ENCODE measurements at places on chromosomes 13 and 19.
A peak's percentile ranks its signal among the peaks of the same experiment; 100 is the strongest.

GRCh38 chr19:4609878-4610511 is 29.3 kb upstream of the TNFAIP8L1 start:
- DNase-seq = no peak

DNA sequence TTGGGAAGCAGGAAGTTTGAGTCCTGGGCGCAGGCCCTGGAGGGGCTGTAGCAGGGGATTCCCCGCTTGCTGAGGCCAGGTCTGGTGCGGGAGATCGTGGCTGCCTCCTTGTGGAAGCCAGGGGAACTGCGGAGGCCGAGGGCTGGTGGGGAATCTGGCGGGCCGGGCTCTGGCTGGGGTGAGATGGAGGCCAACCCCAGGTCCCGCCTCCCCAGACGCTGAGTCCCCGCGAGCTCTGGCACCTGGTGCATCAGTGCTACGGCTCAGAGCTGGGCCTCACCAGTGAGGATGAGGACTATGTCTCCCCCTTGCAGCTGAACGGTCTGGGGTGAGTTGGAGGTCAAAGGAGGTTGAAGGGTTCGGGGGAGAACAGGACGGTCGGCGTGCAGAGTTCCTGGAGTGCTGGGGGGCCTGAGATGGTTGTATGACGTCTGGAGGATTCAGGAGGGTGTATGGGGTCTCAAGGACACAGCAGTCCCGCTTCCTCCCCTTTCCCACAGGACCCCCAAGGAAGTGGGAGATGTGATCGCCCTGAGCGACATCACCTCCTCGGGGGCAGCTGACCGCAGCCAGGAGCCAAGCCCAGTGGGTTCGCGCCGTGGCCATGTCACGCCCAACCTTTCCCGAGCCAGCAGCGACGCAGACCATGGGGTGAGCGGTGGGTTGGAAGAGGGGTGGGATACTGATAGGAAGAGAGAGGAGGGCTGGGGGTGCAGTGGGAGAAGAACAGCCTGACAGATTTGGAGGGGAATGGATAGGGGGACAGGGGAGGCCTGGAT is 13.1 kb downstream of the GRAMD1A start:
- peak; percentile 65 for DNase-seq

DNA sequence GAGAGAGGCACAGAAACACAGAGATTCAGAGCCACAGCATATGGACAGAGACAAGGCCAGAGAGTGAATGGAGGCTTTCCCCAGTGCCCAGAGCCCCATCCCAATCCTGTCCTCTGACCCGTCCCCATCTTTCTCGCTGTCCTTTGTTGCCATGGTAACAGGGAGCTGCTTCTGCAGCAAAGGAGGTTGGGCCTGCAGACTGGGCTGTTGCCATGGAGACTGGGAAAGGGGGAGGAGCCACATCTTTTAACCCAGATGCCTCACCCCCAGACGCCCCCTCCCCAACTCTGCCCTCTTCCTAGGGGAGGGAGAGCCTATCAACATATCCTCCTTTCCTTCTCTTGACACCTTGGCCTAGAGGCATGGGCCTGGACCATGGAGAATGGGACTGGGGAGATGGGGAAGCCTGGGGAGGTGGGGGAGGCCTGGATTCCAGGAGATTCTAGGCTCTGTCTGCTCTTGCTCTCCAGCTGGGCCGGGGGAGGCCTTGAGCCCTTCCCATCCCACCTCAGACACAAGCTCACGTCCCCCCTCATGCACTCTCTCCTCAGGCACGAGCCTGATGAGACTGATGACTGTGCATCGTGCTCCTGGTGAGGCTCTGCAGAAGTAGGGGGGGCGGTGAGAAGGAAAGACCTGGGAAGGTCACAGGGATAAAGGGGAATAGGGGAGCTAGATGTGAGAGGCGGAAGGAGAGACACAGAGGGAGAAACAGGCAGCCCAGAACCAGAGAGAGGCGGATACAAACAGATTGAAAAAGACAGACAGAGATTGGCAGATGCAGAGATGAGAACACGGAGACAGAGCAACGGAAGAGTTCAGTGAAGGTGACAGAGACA is 2.1 kb upstream of the ATP1A3 start:
- DNase-seq = peak; percentile 67

- DNase-seq = no peak
Observed at GRCh38 chr19:1987197-1988187, 28.0 kb downstream of the BTBD2 start.

DNA sequence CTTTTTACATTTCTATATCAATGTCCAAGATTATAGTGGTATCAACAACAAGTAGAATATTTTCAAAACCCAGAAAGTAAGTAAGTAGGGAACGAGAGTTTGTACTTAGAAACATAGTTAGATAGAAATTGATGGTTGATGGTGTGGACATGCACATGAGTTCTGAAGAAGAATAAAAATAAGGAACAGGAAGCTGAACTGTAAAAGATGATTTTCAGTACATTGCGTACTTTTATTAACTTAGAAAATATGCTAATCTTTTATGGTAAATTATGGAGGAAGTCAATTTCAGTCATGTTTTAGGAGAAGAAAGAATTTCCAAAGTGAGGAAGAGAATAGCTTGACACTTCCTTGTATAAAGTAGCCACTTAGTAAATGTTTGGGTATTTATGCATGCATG is 12.3 kb upstream of the GPR18 start:
- no peak for DNase-seq

GRCh38 chr13:42699912-42700311 is 81.5 kb upstream of the FAM216B start:
- DNase-seq = no peak

- no peak for DNase-seq
Observed at GRCh38 chr13:42137856-42138537, 89.5 kb downstream of the DGKH start.

- no peak for DNase-seq
Observed at GRCh38 chr19:11166281-11167142, 10.9 kb upstream of the SPC24 start.

DNA sequence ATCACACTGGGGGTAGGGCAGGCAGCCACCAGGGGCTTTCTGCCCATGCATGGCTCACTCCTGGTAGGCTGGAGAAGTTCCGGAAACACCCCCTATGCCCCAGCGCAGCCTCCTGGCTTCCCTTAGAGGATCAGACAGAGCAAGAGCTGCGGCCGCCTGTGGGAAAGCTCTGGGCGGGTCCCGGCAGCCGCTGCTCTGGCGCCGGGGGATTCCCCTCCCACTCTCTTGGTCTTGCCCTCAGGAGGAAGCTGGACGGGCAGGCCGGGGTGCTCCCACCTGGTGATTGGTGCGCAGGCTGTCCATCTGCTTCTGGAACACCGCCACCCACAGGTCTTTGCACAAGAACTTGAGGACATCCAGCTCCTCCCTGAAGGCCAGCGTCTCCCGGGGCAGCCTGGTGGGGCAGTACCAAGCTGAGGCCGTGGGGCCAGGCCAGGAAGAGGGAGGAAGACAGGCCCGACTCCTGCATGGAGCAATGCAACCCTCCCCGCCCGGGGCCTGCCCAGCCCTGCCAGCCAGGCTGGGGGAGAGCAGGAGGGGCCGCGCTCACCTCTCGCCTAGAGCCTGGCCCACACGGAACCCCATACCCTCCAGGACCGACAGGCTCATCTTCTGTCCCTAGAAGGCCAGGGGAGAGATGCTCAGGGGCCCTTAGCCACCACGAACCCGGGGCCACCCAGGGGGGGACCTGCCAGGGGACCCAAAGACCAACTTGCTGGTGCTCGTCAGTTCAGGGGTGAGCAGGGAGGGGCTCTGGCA is 4.0 kb upstream of the NKPD1 start:
- no peak for DNase-seq

DNA sequence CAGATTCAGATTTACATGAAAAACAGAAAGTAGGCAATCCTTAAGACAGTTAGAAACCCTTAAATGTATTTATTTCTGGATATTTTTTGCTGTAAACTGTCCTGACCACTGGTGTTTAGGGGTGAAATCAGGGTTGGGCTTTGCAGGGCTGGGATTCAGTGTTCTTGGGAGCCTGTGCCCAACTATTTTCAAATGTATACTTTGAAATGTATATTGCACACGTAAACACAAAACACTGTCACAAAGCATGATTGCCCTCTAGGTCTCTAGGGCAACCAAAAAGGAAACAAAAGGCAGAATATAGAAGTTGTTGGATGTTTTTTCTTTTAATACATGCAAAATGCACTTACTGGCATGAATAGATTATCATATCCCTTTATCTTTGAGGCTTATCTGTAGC is 1185.4 kb downstream of the DIAPH3 start:
- no peak for DNase-seq

DNA sequence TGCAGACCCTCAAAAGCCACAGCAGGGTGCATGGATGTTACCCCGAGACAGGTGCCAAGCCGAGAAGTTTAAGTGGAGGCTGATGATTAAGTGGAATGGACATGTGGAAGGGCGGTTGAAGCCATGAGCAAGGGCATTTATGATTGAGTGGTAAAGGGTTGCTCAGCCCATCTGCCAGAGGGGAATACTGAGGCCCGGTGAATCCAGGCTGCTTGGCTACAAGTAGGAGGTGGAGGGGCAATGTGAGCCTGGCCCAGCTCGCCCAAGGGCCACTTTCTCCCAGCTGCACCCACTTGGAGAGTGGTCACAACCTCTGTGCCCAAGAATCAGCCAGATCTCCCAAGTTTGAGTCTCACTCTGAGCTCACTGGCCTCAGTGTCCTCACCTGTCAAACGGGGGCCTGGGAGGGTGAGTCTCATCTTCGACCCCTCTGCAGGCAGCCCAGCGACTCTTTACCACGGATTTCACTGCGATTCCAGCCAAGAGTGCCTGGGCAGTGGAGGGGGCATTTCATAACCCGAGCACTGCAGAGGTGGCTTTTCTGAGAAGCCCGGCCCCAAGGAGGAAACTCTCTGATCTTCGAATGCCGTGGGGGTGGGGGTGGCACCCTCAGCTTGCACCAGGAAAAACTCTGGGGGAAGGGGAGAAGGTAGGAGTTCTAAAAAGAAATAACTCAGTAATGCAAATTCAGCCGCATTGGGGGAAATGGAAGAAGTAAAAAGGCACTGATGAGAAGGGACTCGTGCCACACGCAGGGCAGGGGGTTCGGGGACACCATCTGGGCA is 62.9 kb upstream of the KLF2 start:
- no peak for DNase-seq

DNA sequence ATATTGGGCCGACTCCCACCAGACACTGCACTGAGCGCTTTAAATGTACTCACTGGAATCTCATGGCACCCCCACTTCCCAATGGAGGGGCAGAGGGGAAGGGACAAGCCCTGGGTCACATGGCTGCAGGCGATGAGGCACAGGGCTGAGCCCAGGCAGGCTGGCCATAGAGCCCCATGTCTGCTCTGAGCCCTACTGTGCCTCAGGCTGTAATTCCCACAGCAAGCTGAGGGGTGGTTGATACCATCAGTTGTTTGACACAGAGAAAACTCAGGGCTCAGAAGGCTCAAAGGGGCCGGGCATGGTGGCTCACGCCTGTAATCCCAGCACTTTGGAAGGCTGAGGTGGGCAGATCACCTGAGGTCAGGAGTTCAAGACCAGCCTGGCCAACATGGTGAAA is 25.1 kb downstream of the RFX1 start:
- no peak for DNase-seq

GRCh38 chr19:23305555-23305954 is 55.4 kb upstream of the ZNF724 start:
- DNase-seq = no peak

GRCh38 chr13:25579221-25579620 is 207.4 kb downstream of the ATP8A2 start:
- no peak for DNase-seq

GRCh38 chr13:112065867-112066623 is 904 bp upstream of the SOX1 start:
- no peak for DNase-seq

DNA sequence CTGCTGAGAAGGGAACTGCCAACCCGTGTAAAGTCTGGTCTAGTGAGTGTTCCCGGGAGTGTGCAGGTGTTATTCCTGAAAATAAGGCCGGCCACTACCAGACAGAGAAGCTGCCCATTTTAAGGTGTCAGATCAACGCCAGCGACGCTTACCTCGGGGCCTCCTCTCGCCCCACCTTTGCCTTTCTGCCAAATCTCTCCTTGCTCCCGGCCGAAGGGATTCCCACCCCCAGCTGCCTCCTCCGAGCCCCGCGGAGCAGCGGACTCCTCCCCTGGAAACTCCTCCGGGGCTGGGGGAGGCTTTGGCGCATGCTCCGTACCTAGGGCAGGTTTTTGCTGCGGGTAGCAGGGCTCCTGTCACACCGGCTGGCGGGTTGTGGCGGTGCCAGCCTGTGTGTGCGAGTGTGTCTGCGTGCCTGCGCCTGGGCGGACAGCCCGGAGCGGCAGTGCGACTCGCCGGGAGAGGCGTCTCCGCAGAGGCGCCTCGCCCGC is at the start of gene HS6ST3:
HS6ST3 (plus strand) TSS at position 359 of the 491 bp plus-strand sequence.
- peak; percentile 72 for DNase-seq

- DNase-seq = no peak
Observed at GRCh38 chr19:43290568-43291359, 21.4 kb upstream of the PSG9 start.

- DNase-seq = no peak
Observed at GRCh38 chr13:64471916-64472315, 2758.2 kb downstream of the PCDH9 start.

DNA sequence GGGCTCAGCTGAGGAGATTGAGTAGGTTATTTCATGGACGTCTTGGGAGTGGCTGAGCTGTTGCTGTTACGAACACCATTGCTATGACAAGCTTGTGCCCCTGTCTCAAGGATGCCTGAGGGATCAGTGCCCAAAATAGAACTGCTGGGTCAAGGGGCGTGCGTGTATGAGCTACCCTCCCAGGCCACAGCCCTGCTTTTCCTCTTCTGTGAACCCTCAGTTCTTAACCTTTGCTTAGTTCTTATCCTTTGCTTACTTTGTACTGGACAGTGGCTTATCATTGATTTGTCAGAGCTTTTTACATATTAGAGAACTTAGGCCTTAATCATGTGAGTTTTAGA is 9.0 kb downstream of the ARHGAP45 start:
- DNase-seq = no peak

GRCh38 chr13:23443110-23443509 is 9.6 kb upstream of the SACS start:
- no peak for DNase-seq

DNA sequence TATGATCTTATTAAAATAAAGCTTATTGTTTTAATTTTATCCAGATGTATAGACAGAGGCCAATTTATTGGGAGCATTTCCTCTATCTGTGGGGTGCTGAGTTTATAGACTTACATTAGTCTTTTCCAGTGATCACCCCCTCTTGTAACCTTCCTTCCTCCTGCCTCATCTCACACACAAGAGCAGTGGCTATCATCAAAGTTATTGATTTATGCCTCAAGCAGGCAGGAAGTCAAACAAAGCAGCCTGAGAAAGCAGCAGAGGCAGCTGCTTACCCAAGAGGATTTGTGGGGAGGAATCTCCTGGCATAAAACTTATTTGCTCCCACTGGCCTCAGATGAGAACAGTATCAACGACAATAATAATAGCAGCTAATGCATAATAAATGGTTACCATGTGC is 26.3 kb upstream of the DCLK1 start:
- DNase-seq = no peak

GRCh38 chr19:48400018-48400742 is 6.7 kb downstream of the GRIN2D start:
- no peak for DNase-seq
